ENCODE measurements at places on chromosomes 13 and 19.
A peak's percentile ranks its signal among the peaks of the same experiment; 100 is the strongest.

DNA sequence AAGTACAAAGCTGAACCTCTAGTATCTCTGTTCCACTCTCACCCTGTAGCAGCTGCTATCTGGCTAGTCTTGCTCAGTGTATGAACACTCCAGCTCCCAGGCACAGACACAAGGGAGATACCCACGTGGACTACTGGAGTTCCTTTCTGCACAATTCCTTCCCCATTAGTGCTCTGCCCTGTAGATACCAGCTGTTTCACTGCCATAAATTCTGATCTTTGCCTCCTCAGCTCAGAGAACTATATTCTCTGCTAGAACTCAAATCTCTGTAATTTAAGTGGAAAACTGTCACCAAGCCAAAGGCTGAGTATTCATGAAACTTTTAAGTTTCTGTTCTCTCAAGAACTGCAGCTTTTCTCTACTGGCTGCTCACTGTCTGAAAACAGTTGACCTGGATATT, 273.7 kb downstream of the DIAPH3 start:
- H3K4me3 ChIP-seq, result no peak overlapping the region
- no peak for DNase-seq
- no peak overlapping the region for H3K27ac ChIP-seq
- H3K36me3 ChIP-seq, result no peaks in the 10 kb centered on the region

DNA sequence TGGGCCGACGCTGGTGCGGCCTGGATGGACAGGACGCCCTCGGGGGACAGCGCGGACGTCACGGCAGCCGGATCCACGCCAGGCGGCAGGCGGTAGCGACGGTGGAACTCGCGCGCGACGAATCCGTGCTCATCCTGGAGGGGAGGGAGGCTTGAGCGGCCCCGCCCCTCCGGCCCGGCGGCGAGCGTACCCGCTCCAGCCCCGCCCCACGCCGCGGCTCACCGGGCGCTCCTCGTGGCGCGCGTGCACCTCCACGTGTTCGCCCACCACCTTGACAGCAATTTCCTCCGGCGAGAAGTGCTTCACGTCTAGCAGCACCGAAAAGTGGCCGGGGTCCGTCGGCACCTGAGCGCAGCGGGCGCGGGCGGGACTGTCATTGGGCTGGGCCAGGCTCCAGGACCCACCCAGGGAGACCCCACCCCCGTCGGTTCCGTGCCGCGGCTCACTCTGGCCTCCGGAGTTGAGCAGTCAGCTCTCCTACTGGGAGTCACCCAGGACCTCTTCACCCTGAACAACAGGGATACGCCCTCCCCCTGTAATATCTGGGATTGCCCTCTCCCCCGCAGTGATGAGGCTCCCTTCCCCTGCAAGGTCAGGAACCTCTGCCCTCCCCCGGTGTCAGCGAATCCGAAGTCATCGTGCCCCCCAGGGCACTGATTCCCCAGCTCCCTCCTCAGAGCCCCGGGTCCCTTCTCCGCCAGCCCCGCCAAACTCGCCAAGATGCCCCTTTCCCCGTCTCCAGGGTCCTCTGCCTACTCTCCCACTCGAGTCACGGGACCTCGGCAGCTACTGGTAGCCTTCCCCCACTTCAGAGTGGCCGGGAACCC, 1.1 kb downstream of the HSPB6 start:
- peaks cover 5% of the 10 kb centered on the region for H3K36me3 ChIP-seq
- H3K27me3 ChIP-seq, result peaks cover 8% of the 10 kb centered on the region
- peaks cover 9% of the 10 kb centered on the region for H3K4me1 ChIP-seq
- no peak for DNase-seq
- peak overlapping the region; percentile 55 for H3K4me3 ChIP-seq

- H3K4me1 ChIP-seq, result peaks cover 5% of the 10 kb centered on the region
- no peak overlapping the region for H3K27ac ChIP-seq
- DNase-seq, result no peak
- no peak overlapping the region for H3K4me3 ChIP-seq
Measured at GRCh38 chr19:50317115-50317514, 12.1 kb downstream of the KCNC3 start.

GRCh38 chr19:44894052-44894400, 3.0 kb downstream of the TOMM40 start:
- no peak overlapping the region for H3K4me3 ChIP-seq
- no peak overlapping the region for H3K27ac ChIP-seq
- H3K4me1 ChIP-seq, result peaks cover 5% of the 10 kb centered on the region
- DNase-seq, result no peak
- no peaks in the 10 kb centered on the region for H3K27me3 ChIP-seq
- peaks cover 45% of the 10 kb centered on the region for H3K36me3 ChIP-seq

DNA sequence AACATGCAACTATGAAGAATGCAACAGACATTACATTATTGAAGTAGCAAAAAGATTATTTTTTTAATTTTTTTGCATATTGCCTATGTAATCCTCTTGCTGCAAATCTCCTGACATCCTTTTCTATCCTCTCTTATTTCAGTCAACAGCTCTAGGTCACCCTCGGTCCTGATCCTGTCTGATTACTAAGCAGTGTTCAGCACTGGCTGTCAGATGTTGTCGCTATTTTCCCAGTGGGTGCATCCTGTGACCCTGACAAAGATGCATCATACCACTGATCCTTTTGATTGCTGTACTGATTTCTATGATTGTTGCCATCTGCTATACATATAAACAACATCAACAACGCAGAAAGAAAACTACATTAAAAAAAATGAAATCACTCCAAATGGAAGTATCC, 443.7 kb upstream of the PRR20A start:
- H3K27me3 ChIP-seq, result no peaks in the 10 kb centered on the region
- no peaks in the 10 kb centered on the region for H3K4me1 ChIP-seq
- H3K4me3 ChIP-seq, result no peak overlapping the region
- no peaks in the 10 kb centered on the region for H3K36me3 ChIP-seq

GRCh38 chr19:1825909-1826556, 14.0 kb upstream of the ATP8B3 start:
- no peak overlapping the region for H3K4me3 ChIP-seq
- peaks cover 6% of the 10 kb centered on the region for H3K4me1 ChIP-seq
- H3K27me3 ChIP-seq, result no peaks in the 10 kb centered on the region
- H3K27ac ChIP-seq, result 0 out of 2 replicates have a peak overlapping the region, but pooled peaks have one; percentile 34
- H3K36me3 ChIP-seq, result 0 out of 2 replicates have a peak, but pooled peaks cover 4% of the 10 kb centered on the region
- peak; percentile 56 for DNase-seq

- no peak for DNase-seq
- H3K27me3 ChIP-seq, result no peaks in the 10 kb centered on the region
- no peak overlapping the region for H3K27ac ChIP-seq
- no peak overlapping the region for H3K4me3 ChIP-seq
- H3K4me1 ChIP-seq, result no peaks in the 10 kb centered on the region
Measured at GRCh38 chr13:78139765-78140164, 221.1 kb upstream of the EDNRB start.

GRCh38 chr19:7266832-7267231, 27.4 kb downstream of the INSR start:
- DNase-seq, result no peak
- no peak overlapping the region for H3K27ac ChIP-seq
- H3K4me3 ChIP-seq, result no peak overlapping the region
- H3K27me3 ChIP-seq, result no peaks in the 10 kb centered on the region

- no peaks in the 10 kb centered on the region for H3K27me3 ChIP-seq
- no peaks in the 10 kb centered on the region for H3K4me1 ChIP-seq
- no peaks in the 10 kb centered on the region for H3K36me3 ChIP-seq
- DNase-seq, result no peak
- H3K27ac ChIP-seq, result no peak overlapping the region
- no peak overlapping the region for H3K4me3 ChIP-seq
Measured at GRCh38 chr13:23703246-23703860, 133.1 kb downstream of the TNFRSF19 start.

DNA sequence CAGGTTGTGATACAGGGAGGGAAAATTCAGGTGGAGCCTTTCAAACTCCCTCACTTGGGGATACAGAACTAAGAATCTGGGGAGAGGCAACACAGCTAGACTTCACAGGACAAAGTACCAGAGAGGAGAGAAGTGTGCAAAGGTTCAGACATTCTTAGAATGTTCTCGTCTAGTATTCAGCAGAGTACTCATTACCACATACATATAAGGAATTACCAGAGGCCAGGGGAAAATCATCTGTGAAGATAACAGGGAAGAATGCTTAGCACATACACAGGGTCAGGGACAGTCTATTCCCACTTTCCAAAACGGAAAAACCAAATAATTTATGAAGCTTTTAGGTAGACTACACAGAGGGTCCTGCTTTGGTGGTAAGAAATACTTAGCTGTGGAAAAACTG, 58.1 kb downstream of the TRPC4 start:
- no peaks in the 10 kb centered on the region for H3K4me1 ChIP-seq
- no peaks in the 10 kb centered on the region for H3K36me3 ChIP-seq
- no peaks in the 10 kb centered on the region for H3K27me3 ChIP-seq
- no peak overlapping the region for H3K27ac ChIP-seq
- DNase-seq, result no peak
- no peak overlapping the region for H3K4me3 ChIP-seq

GRCh38 chr19:58385891-58386575, 1.0 kb upstream of the RPS5 start:
- peak overlapping the region; percentile 94 for H3K27ac ChIP-seq
- peaks cover 24% of the 10 kb centered on the region for H3K36me3 ChIP-seq
- peaks cover 8% of the 10 kb centered on the region for H3K4me1 ChIP-seq
- peak overlapping the region; percentile 91 for H3K4me3 ChIP-seq
- no peaks in the 10 kb centered on the region for H3K27me3 ChIP-seq

DNA sequence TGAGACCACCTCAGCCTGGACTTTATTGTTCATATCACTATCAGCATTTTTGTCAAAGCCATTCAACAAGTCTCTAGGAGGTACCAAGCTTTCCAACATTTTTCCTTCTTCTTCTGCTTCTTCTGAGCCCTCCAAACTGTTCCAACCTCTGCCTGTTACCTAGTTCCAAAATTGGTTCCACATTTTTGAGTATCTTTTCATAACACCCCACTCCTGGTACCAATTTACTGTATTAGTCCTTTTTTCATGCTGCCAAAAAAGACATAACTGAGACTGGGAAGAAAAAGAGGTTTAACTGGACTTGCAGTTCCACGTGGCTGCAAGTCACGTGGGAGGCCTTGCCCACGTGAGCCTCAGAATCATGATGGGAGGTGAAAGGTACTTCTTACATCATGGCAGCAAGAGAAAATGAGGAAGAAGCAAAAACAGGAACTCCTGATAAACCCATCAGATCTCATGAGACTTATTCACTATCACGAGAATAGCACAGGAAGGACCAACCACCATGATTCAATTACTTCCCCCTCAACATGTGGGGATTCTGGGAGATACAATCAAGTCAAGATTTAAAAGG, 215.1 kb downstream of the PCDH17 start:
- DNase-seq, result no peak
- H3K27ac ChIP-seq, result no peak overlapping the region
- no peaks in the 10 kb centered on the region for H3K27me3 ChIP-seq

DNA sequence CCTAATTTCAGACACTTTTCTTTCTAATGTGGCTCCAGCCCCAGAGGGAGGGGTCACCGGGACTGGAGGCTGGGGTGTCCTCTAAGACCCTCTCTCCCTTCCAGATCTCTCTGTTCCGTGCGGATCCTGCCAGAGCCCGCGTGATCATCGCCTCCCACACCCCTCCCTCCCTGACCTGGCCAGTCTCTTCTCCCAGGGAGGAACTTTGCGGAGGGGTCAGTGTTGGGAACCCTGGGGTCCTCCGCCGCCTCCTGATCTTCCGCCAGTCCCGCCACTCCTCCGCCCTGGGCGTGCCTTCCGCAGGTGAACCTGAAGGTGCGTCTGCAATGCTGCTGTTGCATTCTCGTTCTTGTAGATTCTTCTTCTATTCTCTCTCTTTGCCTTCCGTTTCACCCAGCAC, 9.1 kb downstream of the SOX21 start:
- H3K27ac ChIP-seq, result no peak overlapping the region
- peak overlapping the region; percentile 11 for H3K4me3 ChIP-seq
- DNase-seq, result peak; percentile 69

DNA sequence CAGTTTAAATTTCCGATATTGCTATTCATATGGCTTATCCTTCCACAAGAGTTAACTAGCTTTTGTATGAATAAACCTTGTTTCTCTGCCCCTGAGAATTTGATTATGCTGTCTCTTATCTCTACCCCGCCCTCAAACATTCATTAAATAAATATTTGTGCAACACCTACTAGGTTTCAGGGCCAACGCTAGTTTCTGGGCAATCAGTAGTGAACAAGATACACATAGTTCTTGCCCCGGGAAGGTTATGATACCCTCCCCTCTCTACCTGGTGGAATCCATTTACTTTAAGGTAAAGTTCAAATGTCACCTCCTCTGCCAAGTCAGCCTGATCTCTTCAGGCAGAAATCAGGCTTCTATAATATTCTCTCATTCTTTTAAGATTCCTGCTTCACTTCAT, 16.6 kb upstream of the USP12 start:
- no peak overlapping the region for H3K4me3 ChIP-seq
- H3K4me1 ChIP-seq, result no peaks in the 10 kb centered on the region
- no peaks in the 10 kb centered on the region for H3K36me3 ChIP-seq
- no peak for DNase-seq

- no peak for DNase-seq
- no peak overlapping the region for H3K4me3 ChIP-seq
Measured at GRCh38 chr13:80778297-80778696, 437.4 kb upstream of the SPRY2 start.

DNA sequence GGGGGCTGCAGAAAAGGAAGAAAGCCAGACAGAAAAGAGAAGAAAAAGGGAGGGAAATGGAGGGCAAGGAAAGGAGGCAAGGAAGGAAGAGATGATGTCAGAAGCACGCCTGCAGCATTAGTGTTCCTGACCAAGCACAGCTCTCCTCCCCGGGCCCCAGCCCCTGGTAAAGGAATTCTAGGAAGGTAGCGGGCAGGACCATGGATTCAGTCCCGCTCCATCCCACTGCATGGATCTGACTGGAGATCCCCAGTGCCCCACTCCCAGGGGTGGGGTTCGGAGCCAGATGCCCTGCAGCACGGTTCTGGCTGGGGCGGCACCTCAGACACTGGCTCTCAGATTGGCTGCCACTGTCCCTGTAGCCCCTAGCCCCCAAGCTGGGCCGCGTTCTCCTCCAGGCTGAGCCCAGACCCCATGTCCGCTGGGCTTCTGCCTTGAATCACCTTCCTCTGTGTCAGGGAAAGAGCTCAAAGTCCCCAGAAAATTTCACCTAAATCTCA, 59.8 kb downstream of the TSHZ3 start:
- no peaks in the 10 kb centered on the region for H3K36me3 ChIP-seq
- no peak for DNase-seq
- H3K27me3 ChIP-seq, result no peaks in the 10 kb centered on the region
- no peaks in the 10 kb centered on the region for H3K4me1 ChIP-seq
- H3K4me3 ChIP-seq, result no peak overlapping the region

GRCh38 chr19:19551853-19552192, 13.8 kb downstream of the CILP2 start:
- no peak overlapping the region for H3K4me3 ChIP-seq
- H3K27ac ChIP-seq, result no peak overlapping the region
- no peaks in the 10 kb centered on the region for H3K36me3 ChIP-seq
- DNase-seq, result no peak

DNA sequence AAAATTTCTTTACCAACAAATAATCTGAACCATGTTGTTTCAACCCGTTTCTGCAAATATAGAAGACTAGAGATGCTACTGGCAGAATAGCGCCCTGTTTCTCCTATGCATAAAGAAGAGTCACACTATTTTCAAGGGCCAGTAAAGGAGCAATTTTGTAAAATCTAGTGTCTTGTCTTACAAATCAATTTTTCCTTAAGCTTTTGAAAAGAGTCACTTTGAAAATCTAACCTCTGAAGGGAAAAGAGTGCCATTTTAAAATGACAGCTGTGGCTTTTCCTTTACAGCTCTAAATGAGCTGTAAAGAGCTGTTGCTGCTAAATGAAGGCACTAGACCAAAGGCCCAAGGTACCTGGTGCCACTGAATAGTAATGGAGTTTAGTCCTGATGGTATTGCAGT, 16.9 kb upstream of the GTF2F2 start:
- H3K36me3 ChIP-seq, result no peaks in the 10 kb centered on the region
- no peak for DNase-seq
- H3K27ac ChIP-seq, result no peak overlapping the region
- H3K4me3 ChIP-seq, result no peak overlapping the region
- H3K27me3 ChIP-seq, result no peaks in the 10 kb centered on the region
- H3K4me1 ChIP-seq, result peaks cover 3% of the 10 kb centered on the region

All from H1 (cell line).